CD4-positive, alpha-beta T cell (primary cell): ENCODE measurements at places on chromosomes 5 and 9.

GRCh38 chr5:122919969-122920368 lies 74.6 kb downstream of the SNX24 start:
- DNase-seq: no peak

GRCh38 chr5:34415559-34416198 lies 240.4 kb upstream of the RAI14 start:
- DNase-seq: no peak

DNA sequence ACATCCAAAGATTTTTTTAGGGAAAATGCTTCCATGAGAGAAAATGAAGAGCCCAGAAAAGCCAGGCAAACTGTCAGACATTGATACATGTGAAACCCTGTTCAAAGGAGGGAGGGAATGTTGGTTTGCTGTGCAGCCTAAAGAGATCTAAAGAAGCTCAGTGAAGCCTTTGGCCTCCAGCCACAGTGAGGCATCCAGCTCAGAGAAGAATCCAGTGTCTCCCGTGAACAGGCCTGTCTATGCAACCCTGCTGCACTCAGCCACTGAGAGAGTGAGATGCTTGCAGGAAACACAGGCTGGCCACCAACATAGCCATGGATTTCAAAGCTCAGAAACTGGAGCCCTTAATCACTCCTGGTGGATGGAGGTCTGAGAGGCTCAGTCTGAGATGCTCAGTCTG lies 171.4 kb upstream of the PLCXD3 start:
- no peak for DNase-seq

- DNase-seq: no peak
Measured at GRCh38 chr5:160537940-160538339, 116.3 kb downstream of the PTTG1 start.

GRCh38 chr5:163362840-163363371 lies 74.5 kb upstream of the CCNG1 start:
- DNase-seq: no peak

GRCh38 chr9:113289091-113289490 lies 13.6 kb downstream of the PRPF4 start:
- no peak for DNase-seq

- no peak for DNase-seq
Measured at GRCh38 chr5:36629729-36630128, 23.3 kb downstream of the SLC1A3 start.
